ENCODE measurements at places on chromosomes 5 and 9.

DNA sequence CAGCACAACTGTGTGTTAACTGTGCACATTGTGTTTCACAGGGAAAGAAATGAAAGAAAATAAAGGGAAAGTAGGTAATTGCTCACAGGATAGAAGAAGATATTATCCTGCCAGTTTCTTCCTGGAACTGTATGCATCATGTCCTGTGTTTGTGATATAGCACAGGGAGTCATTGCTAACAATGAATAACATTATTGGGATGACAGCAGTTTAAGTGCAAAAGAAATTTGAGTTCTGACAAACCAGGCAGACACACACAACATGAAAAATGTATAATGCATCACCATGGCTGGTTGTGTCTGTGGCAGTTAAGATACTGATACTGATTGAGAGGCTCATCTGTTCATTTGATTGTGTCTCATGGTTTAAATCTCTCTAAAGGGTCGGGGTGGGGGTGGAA lies 145.4 kb downstream of the SPATA31D1 start:
- DNase-seq, result no peak

- DNase-seq, result no peak
Measured at GRCh38 chr5:85049020-85049419, 664.3 kb upstream of the EDIL3 start.

- no peak for DNase-seq
Measured at GRCh38 chr9:100911273-100911672, 117.3 kb upstream of the PLPPR1 start.

- peak; percentile 55 for DNase-seq
Measured at GRCh38 chr5:179699616-179700237, 960 bp downstream of the CANX start.

- DNase-seq, result no peak
Measured at GRCh38 chr9:37340961-37341360, 81.5 kb upstream of the GRHPR start.

DNA sequence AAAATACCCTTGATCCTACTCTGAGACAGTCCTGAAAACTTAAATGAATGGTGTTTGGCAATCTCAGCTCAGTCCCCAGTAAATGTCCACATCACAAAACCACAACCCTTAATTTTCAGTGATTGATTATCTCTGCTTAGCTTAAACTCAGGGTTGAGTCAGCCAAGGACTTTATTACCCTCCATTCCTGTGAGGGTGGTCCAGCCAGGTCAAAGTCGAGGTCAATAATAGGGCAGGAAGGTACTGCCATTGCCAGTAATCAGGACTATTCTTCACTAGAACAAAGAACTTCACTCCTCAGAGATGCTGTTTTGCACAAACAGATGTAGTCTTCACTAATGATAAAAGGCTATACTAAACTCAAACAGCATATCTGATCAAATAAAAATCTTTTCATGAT lies 499.4 kb downstream of the ISL1 start:
- no peak for DNase-seq

- peak; percentile 84 for DNase-seq
Measured at GRCh38 chr9:34992376-34992951, 2.9 kb downstream of the DNAJB5 start.

GRCh38 chr5:102893942-102894341 lies 138.8 kb downstream of the PAM start:
- DNase-seq, result no peak

DNA sequence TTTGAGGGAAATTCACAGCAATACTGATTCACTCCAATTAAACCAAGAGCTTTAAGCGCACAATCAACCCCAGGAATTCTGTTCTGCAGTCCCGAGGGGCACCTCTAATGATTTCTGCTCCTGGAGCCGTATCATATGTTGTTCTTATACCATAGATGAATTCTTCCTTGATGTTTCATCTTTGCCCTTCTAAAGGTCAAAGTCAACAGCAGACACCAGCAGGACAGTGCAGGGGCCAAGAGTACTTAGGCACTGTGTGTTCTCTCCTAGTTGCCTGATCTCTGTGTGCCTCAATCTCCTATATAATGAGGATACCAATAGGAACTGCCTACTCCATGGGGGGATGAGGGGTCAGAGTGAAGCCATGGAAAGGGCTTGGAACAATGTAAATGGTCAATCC lies 16.5 kb downstream of the EPB41L4B start:
- DNase-seq, result no peak

DNA sequence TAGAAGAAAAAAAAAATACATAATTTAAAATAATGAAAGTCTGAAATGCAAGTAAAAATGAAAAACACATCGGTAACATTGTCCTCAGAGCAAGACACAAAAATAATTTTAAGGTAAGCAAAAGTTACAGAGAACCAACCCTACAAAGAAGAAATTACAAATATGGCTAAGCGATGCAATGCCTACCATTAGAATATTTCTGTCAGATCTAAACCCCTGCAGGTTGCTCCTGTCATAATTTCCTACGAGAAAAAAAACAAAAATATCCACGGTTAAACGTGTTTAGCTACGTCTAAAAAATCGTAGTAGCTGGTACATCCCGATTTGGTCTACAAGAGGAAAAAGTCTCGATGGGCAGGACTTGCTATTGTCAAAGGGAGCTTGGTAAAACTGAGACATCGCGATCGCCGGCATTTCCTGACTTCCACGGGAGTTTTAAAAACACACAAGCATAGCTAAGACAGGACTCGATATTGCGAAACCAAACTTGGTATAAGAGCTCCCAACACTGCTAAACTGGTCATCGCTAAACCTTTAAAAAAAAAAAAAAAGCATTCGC lies 1.1 kb upstream of the ANXA2R start:
- DNase-seq, result no peak

DNA sequence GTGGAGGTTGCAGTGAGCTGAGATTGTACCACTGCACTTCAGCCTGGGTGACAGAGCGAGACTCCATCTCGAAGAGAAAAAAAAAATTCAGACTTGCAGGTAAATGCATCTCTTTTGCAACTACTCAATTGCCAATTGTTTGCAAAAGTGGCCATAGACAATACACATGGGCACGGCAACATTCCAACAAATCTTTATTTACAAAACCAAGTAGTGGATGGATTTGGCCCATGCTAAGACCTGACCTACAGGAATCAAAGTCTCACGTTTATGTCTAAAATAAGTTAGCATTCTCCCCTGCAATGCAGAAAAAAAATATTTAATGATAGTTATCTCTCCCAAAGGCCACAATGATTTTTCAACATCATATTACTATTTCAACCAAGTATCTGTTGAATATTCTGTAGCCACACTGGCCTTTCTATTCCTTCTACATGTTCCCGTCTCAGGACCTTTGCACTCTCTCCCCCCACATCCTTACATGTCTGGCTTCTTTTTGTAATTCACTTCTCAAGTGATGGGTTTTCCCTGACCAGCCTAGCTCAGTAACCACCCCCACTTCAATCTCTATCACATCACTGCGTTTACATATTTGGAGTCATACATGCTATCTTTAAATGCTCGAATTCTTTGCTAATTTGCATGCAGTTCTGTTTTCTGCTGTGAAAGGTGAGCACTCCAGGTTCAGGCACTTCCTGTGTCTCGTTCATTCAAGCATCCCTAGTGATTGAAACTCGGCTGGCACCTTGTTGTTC lies 54.2 kb downstream of the FNBP1 start:
- no peak for DNase-seq

DNA sequence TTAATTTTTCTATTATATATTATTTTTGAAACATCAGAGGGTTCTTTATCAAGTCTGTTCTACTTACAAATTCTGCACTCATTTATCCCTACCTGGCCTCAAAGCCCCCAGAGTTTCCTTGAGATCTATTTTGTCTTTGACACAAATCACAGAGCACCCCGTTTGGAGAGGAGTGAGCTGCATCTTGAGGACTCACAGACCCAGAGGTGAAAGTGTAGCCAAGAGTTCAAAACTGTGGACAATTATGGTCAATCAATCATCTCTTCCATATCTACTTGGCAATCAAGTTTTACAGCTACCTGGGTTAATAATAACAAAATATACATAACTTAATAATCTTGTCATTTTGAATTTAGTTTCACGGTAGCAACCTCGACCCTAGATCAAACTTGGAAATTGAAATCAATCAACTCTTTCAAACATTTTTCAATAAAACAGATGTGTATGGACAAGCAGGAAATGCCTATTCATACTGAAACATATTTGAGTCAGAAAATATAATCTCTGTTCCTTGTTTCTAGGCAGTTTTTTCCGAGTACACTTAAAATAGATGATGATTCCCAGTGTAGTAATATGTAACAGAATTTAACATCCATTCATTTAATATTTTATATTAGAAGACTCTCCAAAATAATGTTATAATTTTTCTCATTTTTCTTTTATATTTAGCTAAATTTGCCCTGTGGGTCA lies 13.7 kb upstream of the SYK start:
- no peak for DNase-seq

DNA sequence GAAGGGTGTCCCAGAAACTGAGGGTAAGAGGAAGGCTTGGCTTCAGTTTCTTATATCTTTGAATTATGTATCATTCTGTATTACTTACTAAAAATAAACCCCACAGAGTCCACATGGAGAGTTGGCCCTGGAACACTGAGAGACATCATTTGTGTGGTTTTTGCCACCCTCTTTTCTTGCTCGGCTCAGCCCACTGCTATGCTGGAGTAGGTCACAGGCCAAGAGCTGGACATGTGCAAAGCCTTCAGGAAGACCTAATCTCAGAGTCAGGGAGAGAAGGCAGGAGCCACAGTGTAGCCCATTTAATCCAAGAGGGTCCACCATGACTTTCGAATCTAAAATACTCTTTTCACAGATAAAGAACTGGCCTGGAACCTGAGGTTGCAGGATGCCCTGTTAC lies 47.5 kb downstream of the MAMDC2 start:
- no peak for DNase-seq

DNA sequence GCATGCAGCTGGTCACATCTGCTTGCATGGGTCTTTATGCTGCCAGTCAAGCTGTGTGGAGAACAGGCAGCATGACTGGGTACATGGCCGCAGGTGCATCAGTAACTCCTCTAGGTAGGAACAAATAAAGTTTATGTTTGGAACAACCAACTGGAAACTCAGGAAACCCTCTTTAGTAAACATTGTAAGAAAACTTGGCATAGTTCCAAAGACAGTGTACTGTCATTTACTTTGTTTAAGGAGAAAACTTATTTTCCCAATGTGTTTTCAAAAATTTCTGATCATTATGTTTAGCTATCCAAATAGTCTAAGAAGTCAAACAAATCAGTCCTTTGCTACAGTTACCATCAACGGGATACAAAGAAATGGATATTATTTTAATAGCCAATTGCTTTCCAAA lies 386.0 kb downstream of the CHSY3 start:
- peak; percentile 8 for DNase-seq

DNA sequence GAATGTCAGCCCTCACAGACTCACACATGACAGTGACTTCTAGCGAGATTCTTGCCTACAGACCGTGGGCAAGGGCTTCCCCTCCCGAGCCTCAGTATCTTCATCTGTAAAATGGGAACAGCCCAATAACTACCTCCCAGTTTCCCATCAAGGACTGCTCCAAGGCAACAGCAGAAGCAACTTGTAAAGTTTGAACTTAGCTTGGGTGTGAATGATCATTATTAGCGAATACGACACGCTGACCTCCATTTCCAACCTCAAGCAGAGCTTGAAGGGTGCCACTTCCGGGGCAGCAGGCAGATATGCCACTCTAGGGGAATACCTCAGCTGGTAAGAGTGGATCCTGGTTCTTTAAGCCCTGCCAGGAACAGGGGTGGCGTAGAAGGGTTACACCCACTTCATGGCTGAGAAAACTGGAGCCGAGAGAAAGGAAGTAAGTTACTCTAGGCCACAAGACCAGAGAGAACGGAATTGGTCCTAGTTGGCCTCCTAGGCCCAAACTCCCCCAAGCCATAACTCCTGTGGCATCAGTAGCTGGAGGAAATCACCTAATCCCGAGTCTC lies 2.0 kb downstream of the RNF44 start:
- no peak for DNase-seq

DNA sequence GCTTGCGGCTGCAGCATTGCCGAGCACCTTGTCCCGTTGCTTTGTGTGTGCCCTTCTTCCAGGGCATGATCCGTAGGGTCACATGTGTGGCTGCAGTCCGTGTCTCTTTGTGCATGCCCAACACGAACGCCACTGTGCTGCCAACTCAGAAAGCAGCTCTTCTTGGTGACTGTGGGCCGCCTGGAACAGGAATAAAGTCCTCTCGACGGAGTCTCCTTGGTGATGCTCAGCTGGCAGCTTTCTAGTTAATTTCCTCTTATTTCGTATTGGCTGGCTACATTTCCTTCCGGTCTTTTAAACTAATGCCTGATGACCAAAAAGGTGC lies 5.8 kb downstream of the EXOC3 start:
- DNase-seq, result no peak

- no peak for DNase-seq
Measured at GRCh38 chr9:71637926-71638325, 130.4 kb downstream of the CEMIP2 start.

- no peak for DNase-seq
Measured at GRCh38 chr5:2738700-2739359, 12.6 kb downstream of the IRX2 start.

DNA sequence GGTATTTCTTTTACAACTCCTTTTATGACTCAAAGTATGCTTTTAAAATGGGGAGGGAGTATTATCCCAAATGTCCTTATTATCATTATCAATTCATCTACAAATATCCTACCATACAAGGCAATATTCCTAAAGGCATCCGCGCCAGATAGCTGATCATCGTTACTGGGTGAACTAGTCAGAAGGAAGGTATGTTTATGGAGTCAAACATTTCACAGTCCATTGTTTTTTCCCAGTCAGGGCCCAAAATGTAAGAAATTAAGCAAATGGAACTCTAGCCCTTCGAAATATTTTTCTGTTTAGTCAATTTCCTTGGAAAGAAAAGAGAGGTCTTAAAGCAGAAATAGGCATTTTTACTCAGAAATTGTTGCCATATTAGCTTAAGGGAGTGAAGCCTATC lies 188.5 kb upstream of the CCNG1 start:
- no peak for DNase-seq

GRCh38 chr5:107544476-107544875 lies 126.3 kb downstream of the EFNA5 start:
- DNase-seq, result no peak

DNA sequence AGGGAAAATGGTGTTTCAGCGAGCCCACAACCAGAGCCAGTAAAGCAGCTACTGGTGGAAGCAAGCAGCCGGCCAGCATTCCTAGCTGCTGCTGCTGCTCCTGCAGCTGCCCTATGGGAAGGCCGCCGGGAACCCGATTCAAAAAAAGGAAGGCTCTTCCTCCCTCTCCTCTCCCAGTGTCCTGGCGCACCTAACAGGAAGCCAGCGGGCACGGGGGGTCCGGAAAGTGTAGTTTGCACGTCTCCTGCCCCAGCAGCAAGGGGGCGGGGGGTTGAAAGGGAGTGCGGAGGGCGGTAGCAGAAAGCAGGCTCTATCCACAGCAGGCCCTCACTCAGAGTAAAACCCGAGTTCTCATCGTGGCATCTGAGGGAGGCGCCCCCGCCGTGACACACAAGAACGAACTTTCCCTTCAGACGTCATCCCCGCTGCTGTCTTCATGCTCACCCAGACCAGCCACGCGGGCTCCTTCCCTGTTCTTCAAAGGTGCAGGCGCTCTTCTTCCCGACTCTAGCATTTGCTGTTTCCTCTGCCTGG lies 16.5 kb downstream of the GRXCR2 start:
- no peak for DNase-seq

DNA sequence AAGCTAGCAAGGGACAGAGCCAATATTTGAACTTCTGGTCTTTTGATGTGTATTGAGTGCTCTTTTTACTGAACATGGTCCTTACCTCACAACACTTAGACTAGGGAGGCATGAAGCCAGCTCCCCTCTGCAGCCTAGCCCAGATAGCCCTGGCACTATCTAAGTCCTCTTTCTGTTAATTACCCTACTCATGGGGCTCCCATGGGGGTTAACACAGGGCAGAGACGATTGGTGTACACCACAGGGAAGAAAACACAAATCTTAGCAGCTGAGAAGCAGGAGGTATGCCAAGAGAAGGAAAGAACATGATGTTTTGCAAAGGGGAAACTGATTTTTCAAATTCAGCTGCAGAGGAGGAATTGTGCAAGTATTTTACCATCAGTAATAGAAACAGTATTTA lies 383.8 kb downstream of the TMEM232 start:
- DNase-seq, result no peak
